ENCODE measurements at places on chromosomes 6 and 20. TPM values are rescaled to one million over a fixed set of nuclear protein-coding genes. Genes with fewer than 3 reads are reported as not detected.

The BPIFA1 gene
- total RNA-seq: not detected

The IRF4 gene
- 11.0 TPM for total RNA-seq

The PHACTR3 gene
- 0.47 TPM for total RNA-seq

The C6orf141 gene
- 11.6 TPM for total RNA-seq

The IPCEF1 gene
- 1.8 TPM for total RNA-seq

The HTR1B gene
- not detected for total RNA-seq

The VWA7 gene
- total RNA-seq: 11.4 TPM

The CPXM1 gene
- 2.3 TPM for total RNA-seq

The SLC32A1 gene
- total RNA-seq: 0.09 TPM

The CRYBG1 gene
- total RNA-seq: 77.5 TPM

The RBM39 gene
- 232 TPM for total RNA-seq

The GSTA2 gene
- total RNA-seq: not detected

The PCK1 gene
- total RNA-seq: 328 TPM

The MUCL3 gene
- not detected for total RNA-seq

The SSTR4 gene
- not detected for total RNA-seq

The LY6G6D gene
- total RNA-seq: not detected

The TCF15 gene
- total RNA-seq: not detected

The ZFP57 gene
- not detected for total RNA-seq

The LIN28B gene
- not detected for total RNA-seq

The MCHR2 gene
- total RNA-seq: not detected

The WFDC10B gene
- not detected for total RNA-seq

The FOXO3 gene
- total RNA-seq: 39.9 TPM

The KHDC1L gene
- total RNA-seq: not detected

The GSTA1 gene
- total RNA-seq: 8.1 TPM

The SEMG1 gene
- 0.14 TPM for total RNA-seq

The CLPSL2 gene
- not detected for total RNA-seq

The CALHM6 gene
- 0.61 TPM for total RNA-seq

The KIF13A gene
- total RNA-seq: 40.5 TPM

The FUT9 gene
- total RNA-seq: 0.03 TPM

The COL9A3 gene
- total RNA-seq: 2.3 TPM

The NKX2-2 gene
- 1.4 TPM for total RNA-seq

The LINC00237 gene
- total RNA-seq: not detected

The SYCP2 gene
- total RNA-seq: 1.2 TPM

The SLC26A8 gene
- total RNA-seq: 0.18 TPM

The PRSS16 gene
- total RNA-seq: 32.9 TPM

The VAPB gene
- 53.5 TPM for total RNA-seq
